ENCODE measurements at places on chromosomes 16 and 17.

DNA sequence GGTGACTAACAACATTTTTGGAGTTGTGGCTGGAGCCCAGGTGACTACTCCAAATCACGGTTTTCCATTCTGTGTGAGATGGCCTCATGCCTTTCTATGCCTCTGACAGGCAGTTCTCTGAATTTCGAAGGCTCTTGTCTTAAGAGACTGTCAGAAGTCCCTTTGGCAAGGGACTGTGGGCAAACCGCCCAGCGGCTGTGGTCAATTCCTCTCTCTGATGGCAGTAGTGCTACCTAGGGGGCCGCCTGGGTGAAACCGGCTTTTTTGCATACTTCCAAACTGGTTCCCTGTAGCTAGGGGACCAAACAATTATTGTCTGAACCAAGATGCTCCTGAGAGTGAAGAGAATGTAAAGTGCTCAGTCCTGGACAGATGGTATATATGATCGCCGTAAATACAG is 86.3 kb downstream of the SDR42E1 start:
- no peak for DNase-seq

- no peak for DNase-seq
Observed at GRCh38 chr16:55615071-55615470, 40.7 kb upstream of the SLC6A2 start.

- DNase-seq, result no peak
Observed at GRCh38 chr17:55341432-55341831, 76.7 kb downstream of the HLF start.

DNA sequence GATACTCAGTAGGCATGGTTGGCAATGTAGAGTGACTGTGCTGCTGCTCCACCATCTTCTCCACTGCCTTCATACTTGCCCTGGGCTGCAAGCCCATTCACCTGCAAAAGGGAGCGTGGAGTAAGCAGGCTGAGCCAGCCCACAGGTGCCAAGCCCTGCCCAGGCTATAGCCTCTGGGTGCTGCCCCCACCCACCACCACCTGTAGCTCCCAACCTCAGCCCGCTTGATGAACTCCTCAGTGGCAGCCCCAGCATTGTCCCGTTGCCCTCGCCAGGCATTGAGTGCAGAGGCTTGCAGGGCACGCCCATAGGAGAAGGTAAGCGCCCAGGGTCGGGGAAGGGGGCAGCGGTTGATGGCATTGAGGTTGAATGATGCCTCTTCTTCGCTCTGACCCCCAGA is 2.2 kb upstream of the PIGS start:
- no peak for DNase-seq

- DNase-seq, result no peak
Observed at GRCh38 chr17:65283704-65284103, 146.5 kb downstream of the RGS9 start.

- DNase-seq, result no peak
Observed at GRCh38 chr17:73564843-73565242, 79.4 kb downstream of the SDK2 start.

DNA sequence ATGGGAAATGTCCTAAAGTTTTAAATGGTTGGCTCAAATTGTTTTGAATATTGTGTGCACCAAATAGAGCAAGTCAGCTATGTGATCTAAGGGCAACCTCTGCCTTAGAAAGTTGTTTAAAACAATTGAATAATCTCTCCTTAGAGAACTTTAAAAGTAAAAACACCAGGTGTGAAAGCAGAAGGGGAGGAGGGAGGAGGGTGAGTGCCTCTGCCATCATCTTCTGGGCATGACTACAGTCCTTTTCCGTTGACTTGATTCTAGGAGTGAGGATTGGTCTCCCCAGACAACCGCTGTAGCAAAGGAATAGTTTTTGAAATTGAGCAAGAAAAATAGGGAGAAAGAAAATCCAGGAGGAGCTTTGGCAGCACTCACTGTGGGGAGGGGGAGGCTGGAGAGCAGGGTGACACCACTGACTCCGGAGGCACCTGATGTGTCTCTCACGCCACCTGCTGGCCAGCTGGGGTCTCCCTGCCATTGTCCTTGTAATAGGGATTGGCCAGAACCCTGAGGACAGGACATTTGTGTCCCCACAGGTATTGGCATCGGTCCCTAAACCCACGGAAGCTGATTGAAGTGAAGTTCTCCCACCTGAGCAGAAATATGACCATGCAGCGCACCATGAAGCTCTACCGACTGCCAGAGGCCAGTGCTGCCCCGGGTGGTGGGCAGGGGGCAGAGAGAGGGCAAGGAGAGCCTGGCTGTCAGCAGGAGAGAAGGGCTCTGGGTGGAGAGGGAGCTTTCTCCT is 33.3 kb downstream of the PLCD3 start:
- DNase-seq, result peak; percentile 3

- DNase-seq, result no peak
Observed at GRCh38 chr16:22788193-22788530, 25.8 kb upstream of the HS3ST2 start.

DNA sequence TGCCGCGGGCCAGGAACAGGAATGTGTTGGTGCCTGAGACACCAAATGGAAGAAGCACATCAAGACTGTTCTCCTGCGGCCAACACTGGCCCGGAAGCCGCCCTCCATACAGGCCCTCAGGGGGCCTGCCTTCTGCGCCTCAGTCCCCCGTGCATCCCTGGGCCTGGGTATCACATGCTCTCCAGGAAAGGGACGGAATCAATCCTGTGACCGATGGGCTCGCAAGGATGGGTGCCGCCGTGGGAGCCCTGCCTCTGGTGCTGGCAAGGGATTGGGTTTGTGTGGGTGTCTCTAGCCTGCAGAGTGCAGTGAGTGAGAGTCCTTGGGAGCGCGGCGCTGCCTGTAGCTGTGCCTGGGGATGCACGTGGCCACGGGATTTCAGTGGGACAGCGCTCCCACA is 19.4 kb downstream of the CIBAR2 start:
- DNase-seq, result no peak

- no peak for DNase-seq
Observed at GRCh38 chr16:2150418-2151187, 2.2 kb downstream of the RAB26 start.

- DNase-seq, result no peak
Observed at GRCh38 chr16:59500601-59501000, 766.5 kb upstream of the GOT2 start.

DNA sequence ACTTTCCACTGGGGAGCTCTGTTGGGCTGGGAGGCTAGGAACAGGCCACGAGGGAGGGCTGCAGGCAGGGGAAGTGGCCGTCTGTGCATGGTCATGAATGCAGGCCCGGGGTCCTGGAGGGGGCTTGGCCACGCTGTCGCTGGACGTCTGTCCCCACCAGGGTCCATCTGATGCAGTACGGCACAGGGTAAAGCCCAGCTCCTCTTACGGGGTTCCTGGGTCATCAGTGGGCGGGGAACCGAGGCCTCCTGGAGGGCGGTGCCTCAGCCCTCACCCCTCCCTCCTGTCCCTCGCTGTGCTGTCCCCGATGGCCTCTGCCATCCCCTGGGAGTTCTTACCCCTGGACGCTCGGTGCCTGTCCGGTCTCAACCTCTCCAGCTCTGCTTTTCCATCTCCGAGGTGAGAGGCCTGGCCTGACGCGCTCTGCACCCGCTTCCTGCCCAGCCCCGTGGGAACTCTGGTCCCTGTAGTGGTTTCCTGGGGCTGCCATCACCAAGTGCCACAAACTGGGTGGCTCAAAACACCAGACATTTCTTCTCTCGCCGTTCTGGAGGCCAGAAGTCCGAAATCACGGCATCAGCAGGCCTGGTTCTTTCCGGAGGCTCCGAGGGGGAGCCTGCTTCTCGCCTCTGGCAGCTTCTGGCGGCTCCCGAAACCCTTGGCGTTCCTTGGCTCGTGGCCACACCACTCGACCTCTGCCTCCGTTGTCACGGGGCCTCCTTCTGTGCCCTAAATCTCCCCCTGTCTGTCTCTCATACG is 182.8 kb downstream of the SEC14L1 start:
- DNase-seq, result no peak

DNA sequence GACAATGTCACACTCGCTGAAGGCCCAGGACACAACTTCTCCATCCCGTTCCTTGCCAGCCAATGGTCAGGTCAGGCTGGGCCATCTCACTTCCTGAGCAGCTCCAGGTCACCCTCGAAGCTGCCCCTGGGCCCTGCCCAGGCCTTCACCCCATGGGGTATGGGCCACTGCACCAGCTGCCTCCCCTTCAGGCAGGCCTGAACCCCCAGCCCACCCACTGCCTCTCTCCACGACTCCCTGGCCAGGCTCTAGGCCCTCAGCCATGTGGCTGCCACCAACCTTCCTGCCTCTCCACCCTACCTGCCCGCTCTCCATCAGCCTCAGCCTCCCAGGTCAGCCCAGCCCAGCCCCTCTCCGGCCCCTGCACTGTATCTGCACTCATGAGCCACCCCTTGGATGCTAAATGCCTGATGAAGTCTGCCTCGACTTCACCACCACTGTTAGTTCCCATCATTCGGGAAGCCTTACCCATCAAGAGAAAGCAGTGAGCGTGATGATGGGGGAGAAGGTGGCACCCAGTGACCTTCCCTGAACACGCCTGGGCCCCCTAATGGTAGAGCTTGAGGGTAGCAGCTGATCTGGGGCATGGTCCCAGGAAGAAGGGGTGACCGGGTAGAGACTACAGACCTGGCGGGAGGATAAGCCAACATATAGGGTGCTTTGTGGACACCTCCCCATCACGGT is 30.9 kb upstream of the C16orf95 start:
- DNase-seq, result no peak

DNA sequence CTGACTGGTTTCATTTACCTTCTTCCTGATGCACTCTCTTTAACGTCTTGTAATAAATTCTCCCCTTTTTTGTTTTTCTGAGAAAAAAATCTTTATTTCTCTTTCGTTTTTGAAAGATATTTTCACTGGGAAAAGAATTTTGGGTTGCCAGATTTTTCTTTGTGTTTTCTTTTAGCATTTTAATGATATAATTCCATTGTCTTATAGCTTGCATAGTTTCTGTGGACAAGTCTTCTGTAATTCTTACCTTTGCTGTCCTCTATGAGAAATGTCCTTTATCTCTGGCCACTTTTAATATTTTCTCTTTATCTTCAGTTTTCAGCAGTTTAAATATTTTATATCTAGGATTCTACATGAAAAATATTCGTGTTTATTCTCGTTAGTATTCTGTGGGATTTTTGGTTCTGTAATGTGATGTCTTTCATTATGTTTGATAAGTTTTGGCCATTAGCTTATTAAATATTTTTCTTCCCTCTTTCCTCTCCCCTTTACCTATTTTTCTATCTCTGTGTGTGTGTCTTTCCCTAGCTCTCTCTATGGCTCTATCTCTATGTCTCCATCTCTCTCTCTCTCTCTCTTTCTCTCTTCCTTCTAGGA is 236.5 kb downstream of the C16orf95 start:
- no peak for DNase-seq

DNA sequence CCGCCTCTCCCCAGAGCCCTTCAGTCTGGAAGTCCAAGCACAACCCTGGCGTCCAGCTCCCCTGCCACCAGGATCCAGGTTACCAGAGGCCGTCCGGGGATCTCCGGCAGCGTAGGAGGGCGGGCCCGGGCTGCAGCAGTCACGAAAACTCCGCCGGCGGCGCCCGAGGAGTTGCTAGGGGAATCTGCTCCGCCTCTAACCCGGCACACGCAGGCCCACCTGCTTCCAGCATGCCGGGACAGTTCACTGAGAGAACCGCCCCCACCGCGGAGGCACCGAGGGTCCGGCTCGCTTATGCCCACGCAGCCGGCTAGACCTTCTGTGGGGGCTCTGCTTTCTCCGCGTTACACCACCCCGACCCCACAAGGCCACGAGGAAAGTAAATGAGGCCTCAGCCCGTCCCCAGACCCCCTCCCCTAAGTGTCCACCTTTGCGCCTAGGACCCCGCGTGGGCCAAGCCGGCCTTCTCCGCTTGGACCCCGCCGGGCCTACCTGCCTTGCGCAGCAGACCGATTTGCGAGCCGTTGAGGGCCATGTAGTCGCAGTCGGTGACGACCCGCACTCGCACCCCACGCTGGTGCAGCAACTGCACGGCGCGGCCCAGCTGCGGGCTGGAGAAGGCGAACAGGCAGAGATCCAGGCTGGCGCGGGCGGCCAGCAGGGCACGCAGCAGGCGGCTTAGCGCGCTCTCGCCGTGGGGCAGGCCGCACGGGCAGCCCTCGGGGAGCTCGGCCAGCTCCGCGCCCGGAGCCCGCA is 587 bp downstream of the PLD6 start:
- DNase-seq, result no peak
